ENCODE measurements at places on chromosomes 6 and 20.

DNA sequence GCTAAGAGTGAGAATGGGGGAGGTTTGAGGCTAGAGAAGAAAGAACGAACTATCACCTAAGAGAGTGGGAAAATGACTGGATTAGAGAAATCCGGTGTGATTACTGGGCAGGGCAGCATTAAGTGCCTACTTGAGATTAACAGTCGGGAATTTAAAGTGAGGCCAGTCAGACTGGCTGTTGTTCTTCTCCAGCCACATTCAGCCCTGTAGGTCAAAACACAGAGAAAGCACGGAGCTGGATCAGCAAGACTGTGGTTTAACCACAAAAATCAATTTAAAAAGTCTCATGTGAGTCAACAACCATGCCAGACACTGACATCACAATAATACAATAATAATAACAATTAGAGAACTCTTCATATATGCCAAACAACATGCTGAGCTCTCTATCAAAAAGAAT is 301.9 kb upstream of the SGK1 start:
- no peak for DNase-seq

DNA sequence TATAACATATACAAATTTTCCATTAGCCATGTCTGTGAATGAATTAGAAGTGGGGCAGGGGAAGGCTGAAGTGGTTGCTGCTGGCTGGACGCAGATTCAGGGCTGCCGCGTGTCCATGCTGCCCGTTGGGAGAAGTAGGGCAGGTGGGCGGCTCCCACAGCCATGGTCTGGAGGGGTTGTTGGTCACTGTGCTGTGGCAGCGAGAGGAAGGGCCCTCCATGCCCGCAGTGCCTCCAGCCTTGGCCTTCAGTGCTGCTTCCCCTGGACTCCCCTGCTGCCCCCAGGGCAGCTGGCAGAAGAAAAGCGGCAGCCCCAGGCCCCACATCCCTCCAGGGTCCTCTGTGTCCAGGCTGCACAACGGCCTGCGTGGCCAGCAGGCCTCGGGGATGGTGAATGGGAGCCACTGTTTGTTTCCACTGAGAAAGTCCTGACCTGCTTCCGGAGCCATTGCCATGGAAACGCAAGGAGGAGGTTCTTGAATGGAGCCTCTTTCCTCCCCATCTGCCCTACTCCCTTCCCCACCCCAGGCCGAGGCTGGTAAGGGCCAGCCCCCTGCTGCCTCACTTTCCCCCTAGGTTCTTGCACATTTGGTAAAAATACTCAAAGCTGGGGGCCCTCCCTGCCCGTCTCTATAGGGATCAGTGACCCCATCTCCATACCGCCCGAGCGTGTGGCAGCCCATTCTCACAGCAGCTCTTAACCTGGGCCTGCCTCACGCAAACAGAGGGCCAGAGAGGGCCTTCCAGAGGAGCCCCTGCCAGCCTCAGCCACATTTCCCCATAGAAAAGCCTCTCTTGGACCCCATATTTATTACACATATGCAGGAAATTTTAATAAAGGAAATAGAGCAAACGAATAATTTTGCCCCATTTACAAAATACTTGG is 113.3 kb downstream of the SASH1 start:
- DNase-seq, result no peak

DNA sequence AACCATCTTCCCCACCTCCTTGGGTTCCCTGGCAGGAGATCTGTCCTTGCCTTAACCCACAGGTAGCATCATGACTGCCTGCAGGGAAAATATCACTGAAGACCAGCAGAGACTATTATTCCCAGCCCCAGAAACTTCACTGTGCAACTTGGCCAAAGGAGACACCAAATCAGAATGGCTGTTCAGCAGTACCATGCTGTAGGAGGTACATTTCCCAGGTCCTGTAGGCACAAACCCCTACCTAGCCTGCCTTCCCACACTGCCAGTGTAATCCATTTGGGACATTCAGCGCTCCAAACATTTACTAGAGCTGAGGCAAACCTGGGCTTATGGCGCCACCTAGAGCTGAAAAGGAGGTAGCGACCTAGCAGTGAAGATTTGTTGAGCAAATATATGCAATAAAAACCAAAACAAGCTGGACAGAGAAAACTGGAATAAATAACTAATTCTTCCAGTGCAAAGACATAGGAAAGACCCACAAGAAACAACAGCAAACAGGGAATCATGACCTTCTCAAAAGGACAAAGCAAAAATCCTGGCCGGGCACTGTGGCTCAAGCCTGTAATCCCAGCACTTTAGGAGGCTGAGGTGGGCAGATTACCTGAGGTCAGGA is 60.3 kb downstream of the VTA1 start:
- DNase-seq, result peak; percentile 27

- DNase-seq, result no peak
These were observed 24.8 kb upstream of the PBOV1 start for GRCh38 chr6:138242987-138243592.

GRCh38 chr6:64683682-64684081 is 1023.3 kb downstream of the EYS start:
- no peak for DNase-seq

DNA sequence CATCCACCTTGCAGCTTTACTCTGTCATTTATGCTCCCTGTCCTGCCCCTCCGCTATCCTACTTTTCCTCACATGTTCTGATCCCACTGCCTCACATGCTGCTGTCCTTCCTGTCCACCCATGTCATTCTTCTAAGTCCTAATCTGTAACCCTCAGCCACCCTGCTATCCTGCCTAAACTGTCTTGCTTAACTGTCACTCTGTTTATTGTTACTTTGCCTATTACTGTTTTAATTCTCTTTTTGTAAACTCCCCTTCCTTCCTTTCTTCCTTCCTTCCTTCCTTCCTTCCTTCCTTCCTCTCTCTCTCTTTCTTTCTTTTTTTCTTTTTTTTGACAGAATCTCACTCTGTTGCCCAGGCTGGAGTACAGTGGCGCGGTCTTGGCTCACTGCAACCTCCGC is 1.4 kb downstream of the CUL9 start:
- DNase-seq, result no peak

GRCh38 chr6:147709396-147710272 is 201.1 kb downstream of the SAMD5 start:
- no peak for DNase-seq

DNA sequence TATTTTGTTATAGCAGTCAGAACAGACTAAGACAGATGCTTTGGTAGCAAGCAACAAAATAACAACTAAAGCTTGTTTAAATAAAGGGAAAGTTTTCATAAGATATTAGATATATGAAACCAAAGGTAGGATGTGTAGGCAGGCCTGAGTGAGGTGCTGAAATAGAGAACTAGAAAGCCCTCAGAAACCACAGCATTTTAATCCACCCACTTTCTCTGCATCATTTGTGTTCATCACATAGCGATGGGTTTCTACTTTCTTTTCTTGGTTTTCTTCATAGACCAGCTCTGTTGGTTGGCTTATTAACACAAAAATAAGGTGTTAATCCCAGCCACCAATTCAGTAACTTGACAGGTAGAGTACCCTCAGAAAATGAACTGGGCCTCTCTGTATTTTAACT is 58.6 kb downstream of the RPS12 start:
- no peak for DNase-seq

GRCh38 chr20:33556246-33556645 is 66.3 kb downstream of the CBFA2T2 start:
- no peak for DNase-seq

- DNase-seq, result no peak
These were observed 259.3 kb downstream of the KIF16B start for GRCh38 chr20:16313917-16314316.

DNA sequence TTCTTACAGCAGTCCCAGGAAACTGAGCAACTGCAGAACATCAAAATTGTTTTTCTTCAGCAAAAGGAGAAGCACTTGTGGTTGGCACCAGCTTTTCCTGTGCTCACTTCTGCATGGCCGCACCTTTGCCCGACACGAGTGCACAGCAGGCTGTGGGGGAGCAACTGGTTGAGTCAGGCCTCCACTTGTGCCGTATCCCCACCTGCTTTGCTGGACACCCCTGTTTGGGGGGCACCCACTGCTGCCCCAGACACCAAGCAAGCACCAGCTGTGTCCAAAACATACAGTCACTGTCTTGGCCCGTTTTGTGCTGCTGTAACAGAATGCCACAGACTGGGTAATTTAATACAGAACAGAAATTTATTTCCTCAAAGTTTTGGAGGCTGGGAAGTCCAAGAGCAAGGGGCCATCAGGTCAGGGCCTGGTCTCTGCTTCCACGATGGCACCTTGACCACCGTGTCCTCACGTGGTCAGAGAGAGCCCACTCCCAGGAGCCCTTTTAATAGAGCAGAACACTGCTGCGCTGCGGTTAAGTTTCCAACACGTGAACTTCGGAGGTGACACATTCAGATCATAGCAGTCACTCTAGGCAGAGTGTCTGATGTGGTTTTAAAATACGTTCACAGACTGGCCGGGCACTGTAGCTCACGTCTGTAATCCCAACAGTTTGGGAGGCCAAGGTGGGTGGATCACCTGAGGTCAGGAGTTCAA is 8.7 kb upstream of the GMEB2 start:
- peak; percentile 67 for DNase-seq

- DNase-seq, result no peak
These were observed 11.4 kb downstream of the NUDT3 start for GRCh38 chr6:34381081-34381480.

- no peak for DNase-seq
These were observed 11.4 kb downstream of the CTSZ start for GRCh38 chr20:58995461-58996225.
